MCF 10A (cell line): ENCODE measurements at places on chromosomes 4 and X. TPM values are rescaled to one million over a fixed set of nuclear protein-coding genes. Genes with fewer than 3 reads are reported as not detected.

HDX gene
- 6.4 and 6.6 TPM in 2 replicates for total RNA-seq

DNA sequence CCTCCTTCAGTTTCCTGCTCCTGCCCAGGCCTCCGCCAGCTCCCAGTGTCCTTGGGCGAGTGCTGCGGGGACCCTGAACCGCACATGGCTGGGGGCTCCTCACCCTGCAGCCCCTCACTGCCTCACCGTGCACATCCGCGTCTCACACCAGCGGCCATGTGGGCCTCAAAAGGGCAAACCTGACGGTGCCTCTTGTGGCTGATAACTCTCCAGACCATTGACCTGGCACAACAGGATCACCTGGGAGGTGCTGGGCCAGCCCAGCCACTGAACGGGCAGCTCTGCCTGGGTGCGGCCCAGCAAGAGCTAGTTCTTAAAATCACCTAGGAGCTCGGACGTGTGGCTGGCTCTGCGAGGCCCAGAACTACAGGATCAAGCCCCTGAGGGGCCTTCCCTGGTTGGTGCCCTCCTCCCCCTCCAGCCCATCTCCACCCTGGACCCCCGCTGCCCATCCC lies 4.1 kb upstream of the S100P start:
- no peak for DNase-seq

DNA sequence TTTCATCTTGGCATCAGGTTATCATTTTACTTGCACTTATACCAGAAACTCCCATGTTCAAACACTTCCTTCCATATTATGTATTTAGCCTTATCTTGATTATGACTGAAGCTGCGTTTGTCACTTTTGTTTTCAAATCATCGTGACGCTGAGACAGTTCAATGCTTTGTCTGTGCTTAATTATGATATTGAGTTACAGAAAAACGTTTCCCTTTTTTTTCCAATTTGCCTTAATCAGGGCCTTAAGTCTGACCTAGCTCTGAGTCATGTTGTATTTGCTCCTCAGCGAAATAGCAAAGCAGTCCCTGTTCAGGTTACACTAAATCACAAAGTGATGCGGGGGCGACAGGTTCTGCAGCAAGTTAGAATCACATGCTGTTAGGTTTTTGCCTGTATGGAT lies 254.7 kb downstream of the AFF2 start:
- peak; percentile 21 for DNase-seq

DNA sequence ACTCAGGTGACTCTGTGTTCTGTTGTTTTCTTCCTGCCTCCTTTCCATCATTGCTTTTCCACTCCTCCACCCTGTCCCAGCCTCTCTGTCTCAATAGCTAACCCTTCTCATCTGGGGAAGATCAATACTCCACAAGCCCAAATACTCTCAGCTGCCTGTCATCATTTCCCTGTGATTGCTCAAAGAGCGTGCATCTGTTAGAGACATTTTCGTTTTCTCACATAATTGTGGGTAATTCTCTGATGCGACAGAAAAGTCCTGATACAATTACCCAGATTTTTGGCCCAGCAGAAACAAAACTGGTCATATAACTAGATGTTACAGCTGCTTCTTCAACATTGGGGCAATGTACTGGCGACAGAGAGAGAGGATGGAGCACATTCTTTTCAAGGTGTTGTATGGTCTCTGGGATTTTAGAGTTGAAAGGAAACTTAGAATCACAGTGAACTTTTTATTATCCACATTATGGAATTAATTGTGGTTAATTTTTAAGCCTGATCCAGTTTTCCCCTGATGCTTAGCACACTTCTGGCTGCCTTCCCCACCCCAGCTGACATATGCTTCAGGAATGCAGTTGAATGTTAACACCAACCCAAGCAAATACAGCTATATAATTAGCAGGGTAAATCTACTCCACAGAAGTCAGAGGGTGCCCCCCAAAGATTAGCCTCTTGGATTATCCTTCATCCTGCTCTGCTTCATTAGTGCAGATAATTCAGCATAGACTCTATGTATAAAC lies 171.4 kb upstream of the ANXA3 start:
- DNase-seq = peak; percentile 33

GRCh38 chr4:78065508-78066192 lies 8.5 kb downstream of the FRAS1 start:
- DNase-seq = no peak

EXOC1L gene
- total RNA-seq = not detected in 2 replicates

DNA sequence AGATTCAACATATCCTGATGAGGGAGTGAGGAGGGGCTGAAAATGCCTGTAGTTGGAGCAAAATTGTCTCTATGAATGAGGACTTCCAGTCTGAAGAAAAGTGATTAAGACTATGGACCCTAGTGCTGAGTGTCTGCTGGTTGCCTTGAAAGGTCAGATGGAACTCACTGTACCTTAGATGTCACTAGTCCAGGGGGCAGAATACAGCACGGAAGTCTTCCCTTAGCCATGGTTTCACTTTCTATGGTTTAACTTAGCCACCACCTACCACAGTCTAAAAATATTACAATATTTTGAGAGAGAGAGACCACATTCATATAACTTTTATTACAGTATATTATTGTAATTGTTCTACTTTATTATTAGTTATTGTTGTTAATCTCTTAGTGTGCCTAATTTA lies 223.1 kb downstream of the FMR1NB start:
- no peak for DNase-seq

PRDM8 gene
- total RNA-seq = 4.8 and 4.9 TPM in 2 replicates

DNA sequence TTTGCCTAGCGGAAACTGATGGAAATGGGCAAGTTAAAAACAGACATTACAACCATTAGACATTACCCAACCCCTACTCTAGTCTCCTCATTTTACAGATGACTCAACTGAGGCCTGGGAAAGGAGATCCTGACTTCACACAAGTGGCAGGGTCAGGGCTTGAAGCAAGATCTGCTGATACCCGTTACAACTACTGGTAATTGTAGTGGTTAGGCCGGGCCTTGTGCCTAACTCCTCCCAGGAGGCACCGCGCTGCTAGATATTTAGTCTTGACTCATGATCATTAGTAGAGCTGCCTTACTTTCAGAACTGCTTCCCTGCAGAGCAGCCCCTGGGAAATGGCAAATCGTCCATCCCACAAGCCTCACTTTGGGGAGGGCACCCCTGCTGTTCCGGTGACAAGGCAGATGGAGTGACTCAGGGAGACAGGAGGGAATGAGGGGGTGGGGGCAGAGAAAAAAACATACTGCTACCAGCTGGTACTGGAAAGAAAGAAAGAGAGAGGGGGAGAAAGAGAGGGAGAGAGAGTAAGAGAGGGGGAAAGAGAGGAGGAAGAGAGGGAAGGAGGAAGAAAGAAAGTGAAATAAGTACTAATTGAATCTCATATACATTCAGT lies 12.2 kb downstream of the ARHGEF6 start:
- DNase-seq = peak; percentile 79

ADH1B gene
- 24.2 and 32.0 TPM in 2 replicates for total RNA-seq

KLHL34 gene
- not detected in 2 replicates for total RNA-seq

DNA sequence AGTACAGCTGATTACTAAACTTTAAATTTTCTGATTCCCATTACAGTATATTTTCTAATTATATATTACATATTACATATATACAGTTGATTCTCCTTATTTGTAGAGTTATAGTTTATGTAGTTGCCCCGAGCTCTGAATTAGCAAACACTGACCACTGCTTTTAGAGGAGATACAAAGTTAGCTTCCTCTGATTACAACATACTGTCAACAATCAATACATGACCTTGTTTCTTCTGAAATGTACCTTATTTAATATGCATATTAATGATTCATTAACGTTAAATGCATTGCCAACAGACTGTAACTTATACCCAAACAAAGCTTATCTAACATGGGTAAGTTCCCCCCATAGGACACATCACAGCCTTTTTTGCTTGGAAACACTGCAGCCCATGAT lies 81.5 kb downstream of the ATP10D start:
- DNase-seq = no peak

FRMD7 gene
- total RNA-seq = not detected in 2 replicates

TMPRSS11E gene
- total RNA-seq = not detected in 2 replicates

SCFD2 gene
- total RNA-seq = 16.8 and 19.2 TPM in 2 replicates

- DNase-seq = no peak
Observed at GRCh38 chrX:76434103-76434741, 6.7 kb downstream of the MAGEE1 start.

PABPC1L2A gene
- not detected in 2 replicates for total RNA-seq

DNA sequence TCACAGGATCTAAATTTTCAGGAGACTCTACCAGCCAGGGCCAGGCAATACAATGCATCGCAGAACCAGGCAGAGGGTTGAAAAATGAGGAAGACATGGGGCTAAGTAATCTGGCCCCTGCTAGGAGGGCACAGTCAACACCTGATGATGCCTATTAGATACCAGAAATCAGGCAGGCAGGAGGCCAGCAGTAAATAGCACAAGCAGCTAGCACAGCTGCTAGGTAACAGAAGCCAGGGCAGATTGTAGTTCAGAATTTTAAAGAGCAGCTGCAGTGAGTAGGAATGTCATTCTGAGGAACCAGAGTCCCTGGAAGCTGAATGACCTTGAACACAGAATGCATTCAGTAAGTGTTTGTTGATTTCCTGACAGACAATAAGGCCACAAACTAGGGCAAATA lies 38.8 kb upstream of the TRPC5OS start:
- DNase-seq = no peak

GRCh38 chrX:136029766-136030165 lies 44.5 kb downstream of the SLC9A6 start:
- DNase-seq = no peak

- DNase-seq = no peak
Observed at GRCh38 chr4:102589743-102590142, 88.6 kb downstream of the NFKB1 start.

- peak; percentile 49 for DNase-seq
Observed at GRCh38 chr4:174474457-174475075, 47.7 kb downstream of the HPGD start.

DNA sequence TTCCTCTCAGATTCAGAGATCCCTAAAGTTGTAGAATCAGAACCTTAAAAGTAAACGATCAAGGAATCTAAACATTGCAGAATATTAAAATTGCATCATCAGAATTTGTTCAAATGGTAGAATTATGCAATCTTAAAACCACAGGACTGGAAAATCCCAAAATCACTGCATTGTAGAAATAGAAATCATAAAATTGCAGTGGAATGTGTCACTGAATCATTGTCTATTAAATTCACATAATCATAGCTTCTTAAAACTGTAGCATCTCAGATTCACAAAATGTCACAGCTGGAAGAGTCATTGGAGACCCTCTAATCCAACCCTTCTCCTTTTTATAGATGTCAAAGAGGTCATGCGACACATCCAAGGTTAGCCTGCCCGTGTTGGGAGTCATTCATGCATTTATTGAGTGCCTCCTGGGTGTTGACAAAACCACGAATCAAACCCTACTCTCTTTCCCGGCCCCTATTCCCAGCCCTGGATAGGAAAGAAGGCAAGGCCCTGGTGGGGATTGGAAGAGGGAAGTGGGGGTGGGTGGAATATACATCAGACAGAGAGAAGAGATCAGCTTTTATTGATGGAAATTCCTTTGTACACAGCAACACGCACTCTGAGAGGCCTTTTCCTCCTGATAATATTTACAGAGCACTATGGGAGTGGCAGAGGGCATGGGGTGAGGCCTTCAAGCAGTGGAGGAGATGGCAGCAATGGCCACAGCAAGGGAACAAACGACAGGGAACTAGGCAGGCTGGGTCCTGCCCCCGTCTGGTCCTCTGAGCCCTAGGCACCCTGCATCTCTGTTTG lies 15.4 kb downstream of the IQSEC2 start:
- peak; percentile 65 for DNase-seq

GRCh38 chrX:137234651-137235402 lies 201.0 kb upstream of the GPR101 start:
- no peak for DNase-seq

- no peak for DNase-seq
Observed at GRCh38 chrX:7147413-7147977, at the start of gene STS. Gene STS (plus strand): TSS chrX:7147712. CDS start chrX:7253200, 105,488 bp downstream.

GRCh38 chrX:121671649-121672048 lies 624.2 kb downstream of the GLUD2 start:
- no peak for DNase-seq

DNA sequence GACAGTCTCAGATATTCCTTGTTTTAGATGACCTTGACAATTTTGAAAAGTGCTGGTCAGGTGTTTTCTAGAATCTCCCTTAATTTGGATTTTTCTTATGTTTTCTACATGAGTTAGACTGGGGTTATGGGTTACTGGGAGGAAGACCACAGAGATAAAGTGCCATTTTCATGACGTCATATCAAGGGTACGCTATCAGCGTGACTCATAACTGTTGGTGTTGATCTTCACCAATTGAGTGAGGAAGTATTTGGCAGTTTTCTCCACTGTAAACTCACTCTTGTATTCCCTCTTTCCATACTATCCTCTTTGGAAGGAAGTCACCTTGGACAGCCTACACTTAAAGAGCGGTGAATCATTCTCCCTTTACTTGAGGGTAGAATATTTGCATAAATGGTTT lies 56.9 kb downstream of the MAGEC1 start:
- DNase-seq = no peak

DNA sequence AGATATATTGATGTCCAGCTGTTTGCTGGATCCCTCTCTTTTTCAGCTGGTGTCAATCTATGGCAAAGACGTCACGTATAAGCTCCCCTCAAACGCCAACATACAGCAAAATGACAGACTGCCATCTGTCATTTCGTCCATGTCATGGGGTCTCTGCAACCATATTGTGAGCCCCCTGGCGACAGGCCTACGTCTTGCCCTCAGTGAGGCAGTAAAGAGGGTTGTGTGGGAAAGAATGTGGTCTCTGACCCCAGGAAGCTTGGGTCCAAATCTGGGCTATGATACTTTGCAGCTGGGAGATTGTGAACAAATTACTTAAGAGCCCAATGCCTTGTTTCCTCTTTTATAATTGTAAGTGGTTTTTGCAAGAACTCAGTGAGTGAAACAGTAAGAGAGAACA lies 7.4 kb downstream of the SUPT20HL2 start:
- no peak for DNase-seq

GRCh38 chr4:140330311-140330900 lies 43.0 kb upstream of the SCOC start:
- peak; percentile 51 for DNase-seq

DNA sequence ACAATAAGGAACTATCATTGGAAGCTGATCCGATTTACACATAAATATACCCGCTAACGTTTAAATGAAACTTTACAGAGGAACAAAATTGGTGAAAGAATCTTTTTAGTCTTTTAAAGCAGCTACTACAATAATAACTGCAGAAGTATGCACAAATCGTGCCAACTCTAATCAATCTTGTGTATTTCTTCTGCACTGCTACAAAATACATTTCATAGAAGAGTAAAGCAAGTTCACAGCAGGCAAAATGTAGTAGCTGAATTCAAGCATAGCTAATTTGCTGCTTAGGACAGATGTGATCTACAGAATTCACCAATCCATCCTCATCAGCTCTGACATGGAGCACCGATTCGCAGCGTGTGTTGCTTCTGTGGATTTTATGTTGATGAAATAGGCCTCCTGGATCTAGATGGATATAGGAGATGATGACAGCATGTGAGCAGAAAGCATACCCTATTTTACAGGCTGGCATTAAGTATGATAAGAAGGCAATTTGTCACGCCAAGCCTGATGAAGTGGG lies 367.3 kb upstream of the FGF13 start:
- no peak for DNase-seq

DNA sequence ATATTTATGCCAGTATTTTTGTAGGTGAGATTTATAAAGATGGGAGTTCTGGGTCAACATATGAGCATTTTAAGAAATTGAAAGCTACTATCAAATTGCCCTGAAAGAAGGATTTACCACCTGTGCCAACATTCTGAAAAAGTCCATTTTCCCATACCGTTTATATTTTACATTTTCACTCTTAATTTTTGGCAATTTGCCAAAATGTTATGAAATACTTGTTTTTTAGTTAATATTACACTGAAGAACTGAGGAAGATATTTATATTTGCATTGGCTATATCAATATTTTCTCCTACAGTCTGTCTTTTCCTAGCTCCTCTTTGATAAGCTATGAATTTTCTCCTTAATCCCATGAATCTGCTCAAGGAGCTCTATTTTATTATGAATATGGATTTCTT lies 52.4 kb downstream of the DCHS2 start:
- no peak for DNase-seq
